ENCODE measurements at places on chromosomes 3 and 15.
A peak's percentile ranks its signal among the peaks of the same experiment; 100 is the strongest.

- no peak for DNase-seq
These were observed 817.8 kb upstream of the NECTIN3 start for GRCh38 chr3:110253794-110254193.

GRCh38 chr3:160150525-160150924 is 74.7 kb upstream of the C3orf80 start:
- peak; percentile 57 for DNase-seq

DNA sequence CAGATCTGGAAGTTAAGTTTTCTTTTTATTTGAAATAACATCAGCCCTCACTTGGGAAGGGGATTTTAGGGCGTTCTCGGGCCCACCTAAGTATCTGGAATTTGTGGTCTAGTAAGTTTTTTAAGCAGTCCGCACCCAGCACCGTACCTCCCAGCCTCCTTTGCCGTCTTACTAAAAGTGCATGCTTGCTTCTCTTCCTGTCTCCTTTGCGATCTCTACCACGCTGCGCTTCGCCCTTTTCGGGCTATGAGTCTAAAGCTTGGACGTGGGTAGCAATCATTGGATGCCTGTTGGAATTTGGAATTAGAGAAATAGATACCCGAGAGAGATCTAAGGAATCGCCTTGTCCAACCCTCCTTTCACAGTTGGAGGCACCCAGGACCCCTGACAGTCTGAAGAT is 1.1 kb downstream of the THSD4 start:
- DNase-seq, result no peak

DNA sequence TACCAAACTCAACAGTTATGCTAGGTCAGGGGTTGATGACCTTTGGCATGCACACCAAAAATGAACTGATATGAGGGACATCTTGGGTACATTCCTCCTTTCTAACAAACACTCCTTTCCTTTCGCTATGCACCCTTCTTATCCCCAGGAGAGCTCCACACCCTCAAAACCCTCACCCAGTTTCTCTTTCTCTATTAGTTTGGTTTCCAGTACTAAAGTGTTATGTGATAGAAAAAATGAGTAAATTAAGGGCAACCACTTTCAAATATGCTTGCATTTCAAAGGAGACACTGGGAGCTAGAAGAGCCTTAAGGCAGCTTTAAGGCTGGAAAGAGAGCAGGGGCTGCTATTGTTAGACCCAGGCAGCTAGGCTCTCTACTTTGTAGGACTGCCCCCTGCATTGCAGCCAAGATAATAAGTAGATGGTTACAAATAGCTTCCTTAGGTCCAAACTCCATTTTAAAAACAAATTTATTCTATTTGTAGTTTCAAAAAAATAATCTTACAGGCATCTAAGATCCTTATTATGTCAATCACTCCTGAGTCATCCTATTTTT is 244.3 kb downstream of the ZIC1 start:
- DNase-seq, result no peak

GRCh38 chr15:80249973-80250372 is 2.0 kb downstream of the CTXND1 start:
- no peak for DNase-seq

DNA sequence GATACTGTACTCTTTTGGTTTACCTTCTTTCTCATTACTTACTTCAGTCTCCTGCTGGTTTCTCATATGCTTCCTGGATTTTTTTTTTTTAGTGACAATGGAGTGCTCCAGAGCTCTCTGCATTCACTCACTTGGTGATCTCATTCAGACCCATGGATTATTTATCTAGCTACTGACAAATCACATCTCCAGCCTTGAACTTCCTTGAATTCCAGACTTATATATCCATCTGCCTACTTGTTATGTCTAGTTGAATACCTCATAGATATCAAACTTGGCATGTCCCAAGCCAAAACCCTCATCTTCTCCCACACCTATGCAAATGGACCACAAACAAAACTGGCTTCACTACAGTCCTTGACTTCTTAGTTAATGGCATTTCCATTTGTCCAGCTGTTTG is 234.7 kb upstream of the ZPLD1 start:
- peak; percentile 18 for DNase-seq

DNA sequence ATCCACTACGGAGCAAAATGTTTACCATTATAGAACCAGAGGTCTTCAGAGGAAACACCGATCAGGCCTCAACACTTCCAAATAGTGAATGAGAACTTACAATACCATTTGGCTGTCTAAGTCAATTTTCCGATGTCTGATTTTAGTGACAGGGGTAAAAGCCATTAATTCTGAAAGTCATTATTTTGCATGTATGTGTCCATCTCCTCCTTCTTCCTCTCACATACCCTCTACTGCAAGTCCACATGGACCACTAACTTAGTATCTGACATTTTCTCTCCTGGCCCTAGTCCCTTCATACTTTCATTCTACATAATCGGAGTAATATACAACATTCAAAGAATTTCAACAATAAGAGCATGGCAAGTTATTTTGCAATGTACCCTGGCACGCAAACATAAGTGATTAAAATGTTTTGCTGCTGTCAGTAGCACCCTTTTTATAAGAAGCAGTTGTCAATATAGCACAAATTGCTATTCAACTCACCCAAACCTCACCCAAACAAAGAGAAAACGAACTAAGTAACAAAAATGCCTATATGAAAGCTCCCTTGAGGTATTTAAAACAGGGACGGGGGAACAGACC is 1.9 kb downstream of the TOP2B start:
- DNase-seq, result peak; percentile 9

GRCh38 chr15:93848490-93848889 is 382.9 kb upstream of the MCTP2 start:
- DNase-seq, result no peak

- DNase-seq, result peak; percentile 17
These were observed 55.2 kb downstream of the OSTN start for GRCh38 chr3:191254098-191254873.

DNA sequence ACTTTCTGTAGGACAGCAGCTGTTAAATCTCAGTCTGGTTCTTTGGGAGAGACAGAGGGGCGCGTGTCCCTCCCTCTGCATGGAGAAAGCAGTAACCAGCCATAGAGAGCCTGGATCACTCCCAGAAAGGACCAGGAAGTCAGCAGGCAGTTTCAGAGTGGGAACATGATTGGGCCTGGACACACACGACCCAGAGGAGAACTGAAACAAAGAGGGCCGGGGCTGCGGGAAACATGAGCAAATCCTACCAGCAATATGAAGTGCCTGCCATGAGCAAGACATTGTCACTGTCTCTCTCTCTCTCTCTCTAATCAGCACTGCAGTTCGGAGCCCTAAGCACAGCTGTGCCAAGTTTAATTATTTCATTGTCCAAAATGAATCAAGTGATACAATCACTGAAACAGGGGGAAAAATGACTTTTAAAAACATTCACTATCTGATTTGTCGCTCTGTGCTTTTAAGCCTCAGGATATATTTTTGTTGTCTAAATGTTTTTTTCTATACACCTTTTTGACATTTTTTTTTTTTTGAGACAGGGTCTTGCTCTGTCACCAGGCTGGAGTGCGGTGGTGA is 17.6 kb downstream of the MUC13 start:
- no peak for DNase-seq

GRCh38 chr3:178646186-178646862 is 110.1 kb downstream of the KCNMB2 start:
- no peak for DNase-seq

DNA sequence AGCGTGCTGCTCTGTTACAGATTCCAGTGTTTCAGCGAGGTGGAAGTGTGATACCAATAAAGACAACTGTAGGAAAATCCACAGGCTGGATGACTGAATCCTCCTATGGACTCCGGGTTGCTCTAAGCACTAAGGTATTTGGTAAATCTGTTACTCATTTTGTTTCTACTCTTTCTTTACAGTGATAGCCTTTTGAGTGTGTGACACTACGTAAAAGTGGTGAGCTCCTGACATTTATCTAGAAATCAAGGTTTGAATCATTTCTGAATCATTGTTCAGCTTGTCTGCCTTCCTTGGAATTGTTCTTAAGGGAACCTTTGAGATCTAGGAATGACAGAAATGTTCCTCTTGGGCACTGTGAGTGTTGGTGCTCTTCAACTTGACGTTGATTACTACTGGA is 11.2 kb upstream of the CAPN3 start:
- DNase-seq, result peak; percentile 69

- no peak for DNase-seq
These were observed 53.2 kb upstream of the FSTL1 start for GRCh38 chr3:120503727-120504616.

- no peak for DNase-seq
These were observed 10.2 kb downstream of the MUC4 start for GRCh38 chr3:195801251-195802183.

DNA sequence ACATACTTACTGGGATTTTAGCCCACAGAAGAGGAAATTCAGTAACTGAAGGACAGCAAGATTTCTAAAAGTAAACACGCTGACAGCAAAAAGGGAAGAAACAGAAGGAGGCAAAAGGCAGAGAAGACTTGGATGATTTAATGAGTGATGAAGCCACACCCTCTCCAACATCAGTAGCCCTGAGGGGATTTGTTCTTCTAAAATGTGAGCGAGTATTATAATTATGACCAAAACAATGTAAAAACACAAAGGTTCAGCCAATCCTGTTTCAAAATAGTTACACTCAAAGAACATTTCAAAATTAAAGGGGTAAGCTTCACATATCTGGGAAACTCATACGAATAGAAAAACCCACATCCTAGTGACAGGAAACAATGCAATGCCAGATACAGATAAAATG is 25.0 kb downstream of the MCCC1 start:
- DNase-seq, result no peak

DNA sequence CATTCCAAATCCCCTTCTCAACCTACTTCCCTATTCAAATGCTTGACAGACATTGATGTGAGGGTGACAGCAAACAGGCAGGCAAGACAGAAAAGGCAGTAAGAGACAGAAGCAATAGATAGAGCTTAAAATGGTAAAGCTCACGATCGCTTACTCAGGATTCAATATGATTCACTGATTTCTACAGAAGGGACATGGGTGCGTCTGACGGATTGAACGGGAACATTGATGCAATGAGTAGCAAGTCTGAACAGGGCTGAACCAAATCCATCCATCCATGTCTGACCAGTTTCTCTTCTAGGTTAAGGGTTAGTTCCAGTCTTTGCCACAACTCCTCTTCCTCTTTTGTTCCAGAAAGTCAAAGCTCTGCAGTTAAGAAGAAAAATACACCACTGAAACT is 35.1 kb downstream of the P2RY1 start:
- DNase-seq, result no peak

DNA sequence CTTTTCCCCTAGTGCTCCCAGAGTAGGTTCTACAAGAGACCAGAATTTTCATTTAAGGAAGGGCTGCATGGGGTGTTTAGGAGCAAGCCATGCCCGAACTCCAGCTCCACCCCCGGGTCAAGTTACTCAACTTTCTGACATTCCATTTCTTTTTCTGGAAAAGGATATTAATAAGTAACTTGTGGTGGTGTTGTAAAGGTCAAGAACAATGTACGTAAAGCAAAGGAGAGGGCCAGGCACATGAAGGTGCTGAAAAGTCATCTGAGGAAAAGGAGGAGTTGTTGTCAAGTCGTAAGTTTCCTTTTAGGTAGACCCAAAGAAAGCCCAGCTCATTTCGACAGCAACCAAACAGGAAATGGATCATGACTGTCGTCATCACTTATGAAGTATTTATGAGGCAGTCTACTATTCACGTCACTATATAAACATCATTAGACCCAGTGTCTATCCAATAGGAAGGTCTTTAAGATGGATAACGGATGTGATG is 319.6 kb upstream of the IL12A start:
- DNase-seq, result peak; percentile 27

- DNase-seq, result peak; percentile 38
These were observed 24.7 kb downstream of the EOGT start for GRCh38 chr3:68988740-68989139.

- no peak for DNase-seq
These were observed 15.9 kb upstream of the DRD3 start for GRCh38 chr3:114194750-114195149.

DNA sequence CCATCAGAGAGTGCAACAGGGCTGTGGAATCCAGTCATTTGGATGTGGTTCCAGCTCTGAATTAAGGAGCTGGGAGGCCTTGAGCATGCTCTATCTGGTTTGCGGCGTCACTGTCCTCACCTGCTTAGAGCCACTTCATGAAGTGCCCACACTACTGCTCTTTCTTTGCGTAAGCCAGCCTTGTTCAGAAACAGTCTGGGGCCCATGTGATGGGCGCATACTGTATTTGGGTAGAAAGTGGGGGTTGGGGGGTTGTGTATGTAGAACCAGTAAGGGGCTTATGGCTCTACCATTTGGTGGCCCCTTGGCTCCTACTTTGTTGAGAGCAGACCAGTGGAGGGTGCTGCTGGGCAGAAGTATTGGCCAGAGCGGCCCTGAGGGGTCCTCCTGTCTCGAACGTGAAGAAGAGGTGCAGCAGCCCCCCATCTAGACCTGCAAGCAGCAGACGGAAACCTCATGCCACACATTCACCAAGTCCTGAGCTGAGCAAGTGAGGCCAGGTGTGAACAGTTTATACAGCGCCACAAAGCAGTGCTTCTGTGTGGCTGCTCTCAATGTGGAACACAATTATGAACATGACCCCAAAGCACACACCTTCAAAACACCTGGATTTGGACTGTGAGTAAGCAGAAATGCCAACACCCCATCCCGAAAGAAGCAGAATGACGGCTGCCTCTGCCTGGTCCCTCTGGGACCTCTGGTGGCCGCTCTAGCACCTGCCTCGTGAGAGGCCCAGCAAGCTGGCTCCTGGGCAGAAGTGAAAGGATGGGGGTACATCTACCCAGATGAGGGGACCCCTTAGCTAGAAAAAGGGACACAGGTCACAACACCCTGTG is 26.6 kb downstream of the SRPRB start:
- no peak for DNase-seq

DNA sequence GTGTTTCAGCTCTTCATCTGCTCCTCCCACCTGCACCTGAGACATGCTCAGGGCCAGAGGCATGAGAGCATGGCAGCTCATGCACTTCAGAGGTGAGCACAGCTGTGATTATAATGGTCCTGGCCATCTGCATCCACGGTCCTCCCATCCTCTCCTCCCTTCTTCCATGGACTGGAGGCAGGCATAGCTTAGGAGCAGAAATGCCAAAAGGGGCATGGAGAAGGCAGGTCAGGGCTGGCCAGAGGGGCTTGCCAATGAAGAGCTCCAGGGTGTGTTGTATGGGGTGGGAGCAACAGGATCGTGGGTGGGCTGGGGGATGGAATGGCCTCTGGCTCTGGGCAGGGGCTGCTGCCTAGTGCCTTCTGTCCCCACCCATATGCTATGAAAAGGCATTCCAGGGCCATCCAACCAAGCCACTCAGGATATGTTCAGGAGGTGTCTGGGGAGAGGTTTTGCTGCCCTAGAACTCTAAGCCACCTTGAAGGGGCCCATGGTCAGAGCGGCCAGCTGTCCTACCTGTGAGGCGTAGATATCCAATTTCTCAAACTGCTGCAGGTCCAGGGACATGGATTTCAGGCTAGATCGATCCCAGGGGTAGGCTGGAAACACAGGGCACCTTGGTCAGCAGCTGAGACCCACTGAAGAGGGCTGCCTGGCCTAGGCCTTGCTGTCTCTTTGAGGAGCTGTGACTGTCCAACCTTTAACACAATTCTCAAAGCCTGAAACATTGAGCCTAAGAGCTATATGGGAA is 26.1 kb downstream of the KY start:
- no peak for DNase-seq

- DNase-seq, result no peak
These were observed 60.0 kb upstream of the FLNB start for GRCh38 chr3:57948080-57948671.

All from AG10803 (cell line).